Activated CD8-positive, alpha-beta T cell treated with anti-CD3 and anti-CD28 coated beads for 36 hours (primary cell): ENCODE measurements at places on chromosomes 13 and 19. TPM values are rescaled to one million over a fixed set of nuclear protein-coding genes. Genes with fewer than 3 reads are reported as not detected.

Gene SIGLEC5
- not detected for total RNA-seq

Gene RGL3
- not detected for total RNA-seq

Gene PSG1
- not detected for total RNA-seq

Gene SPRY2
- total RNA-seq = 0.90 TPM

Gene DCT
- total RNA-seq = 0.07 TPM

Gene IGFL1
- not detected for total RNA-seq

Gene MUC16
- not detected for total RNA-seq

Gene USPL1
- 12.4 TPM for total RNA-seq

Gene ZNF813
- total RNA-seq = 6.0 TPM

Gene SERTM1
- not detected for total RNA-seq

Gene OR7G1
- total RNA-seq = not detected

Gene ZNF723
- total RNA-seq = not detected

Gene BEST2
- total RNA-seq = not detected

Gene ZNF577
- 5.0 TPM for total RNA-seq

Gene WDR88
- not detected for total RNA-seq

Gene NAPSA
- total RNA-seq = 20.0 TPM

Gene CYP4F8
- total RNA-seq = not detected

Gene DACH1
- not detected for total RNA-seq

Gene FFAR1
- not detected for total RNA-seq

Gene HSPB6
- 0.85 TPM for total RNA-seq

Gene ZNF737
- 16.2 TPM for total RNA-seq

Gene KIR2DL3
- not detected for total RNA-seq

Gene MEDAG
- total RNA-seq = not detected

Gene ACP5
- total RNA-seq = 6.2 TPM

Gene ISOC2
- 29.3 TPM for total RNA-seq

Gene ZNF714
- total RNA-seq = 11.6 TPM

Gene CNOT3
- total RNA-seq = 50.7 TPM

Gene TMEM147
- total RNA-seq = 86.6 TPM

Gene IFNL4
- total RNA-seq = not detected

Gene FCGBP
- 4.8 TPM for total RNA-seq

Gene FOXA3
- total RNA-seq = 0.36 TPM

Gene NUCB1
- total RNA-seq = 102 TPM

Gene LRRC4B
- total RNA-seq = not detected

Gene NCR1
- 0.58 TPM for total RNA-seq

Gene ZNF665
- 7.5 TPM for total RNA-seq

Gene ELAVL3
- not detected for total RNA-seq

Gene GNG7
- total RNA-seq = 0.32 TPM

Gene IRGQ
- total RNA-seq = 17.9 TPM

Gene ZNF14
- total RNA-seq = 9.3 TPM

Gene SYNGR4
- total RNA-seq = not detected

Gene ZNF208
- total RNA-seq = 1.6 TPM

Gene HIPK4
- not detected for total RNA-seq

Gene RFPL4A
- not detected for total RNA-seq

Gene ZSCAN18
- 31.7 TPM for total RNA-seq

Gene DZIP1
- 0.54 TPM for total RNA-seq

Gene ATP4A
- not detected for total RNA-seq

Gene NOVA2
- total RNA-seq = not detected

Gene MRPL54
- 50.9 TPM for total RNA-seq

Gene HSD17B14
- 0.56 TPM for total RNA-seq

Gene UBE2L5
- not detected for total RNA-seq

Gene CYP4F2
- total RNA-seq = 0.18 TPM
